ENCODE measurements at places on chromosomes 7 and 10.

- DNase-seq, result no peak
Measured at GRCh38 chr10:59814878-59815277, 61.6 kb upstream of the MRLN start.

DNA sequence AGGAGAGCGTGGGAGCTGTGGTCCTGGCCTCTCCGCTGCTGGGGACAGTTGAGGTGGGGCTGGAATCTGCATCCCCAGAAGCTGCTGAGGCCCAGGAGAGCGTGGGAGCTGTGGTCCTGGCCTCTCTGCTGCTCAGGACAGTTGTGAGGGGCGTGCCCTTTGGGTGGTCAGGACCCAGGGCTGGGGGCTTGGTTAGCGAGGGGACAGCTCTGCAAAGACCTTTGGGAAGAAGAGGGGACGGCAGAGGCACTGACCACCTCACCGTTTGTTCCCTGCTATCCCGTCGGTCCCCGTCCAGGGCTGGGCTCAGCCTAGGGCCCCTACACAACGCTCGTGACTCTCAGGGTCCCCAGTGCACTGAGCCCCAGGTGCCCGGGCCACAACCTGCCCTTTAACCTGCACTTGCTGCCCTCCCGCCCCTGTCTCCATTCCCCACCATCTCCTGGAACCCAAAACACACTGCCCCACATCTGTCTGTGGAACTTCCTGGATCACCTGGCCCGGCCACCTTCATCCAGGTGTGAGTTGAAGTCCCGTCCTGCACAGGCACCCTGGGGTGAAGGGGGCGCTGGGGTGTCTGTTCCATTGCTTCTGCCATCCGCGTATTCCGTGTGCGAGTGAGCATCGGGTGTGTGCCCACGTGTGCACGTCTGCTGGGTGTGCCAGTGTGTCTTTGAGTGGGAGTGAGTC lies 14.1 kb downstream of the FOXL3 start:
- no peak for DNase-seq

- DNase-seq, result no peak
Measured at GRCh38 chr10:12473491-12473890, 124.1 kb downstream of the CAMK1D start.

GRCh38 chr10:21146436-21146789 lies 249.3 kb upstream of the NEBL start:
- DNase-seq, result no peak

- DNase-seq, result no peak
Measured at GRCh38 chr10:3902809-3903410, 117.9 kb upstream of the KLF6 start.

- no peak for DNase-seq
Measured at GRCh38 chr10:78528749-78529204, 495.1 kb downstream of the RPS24 start.

DNA sequence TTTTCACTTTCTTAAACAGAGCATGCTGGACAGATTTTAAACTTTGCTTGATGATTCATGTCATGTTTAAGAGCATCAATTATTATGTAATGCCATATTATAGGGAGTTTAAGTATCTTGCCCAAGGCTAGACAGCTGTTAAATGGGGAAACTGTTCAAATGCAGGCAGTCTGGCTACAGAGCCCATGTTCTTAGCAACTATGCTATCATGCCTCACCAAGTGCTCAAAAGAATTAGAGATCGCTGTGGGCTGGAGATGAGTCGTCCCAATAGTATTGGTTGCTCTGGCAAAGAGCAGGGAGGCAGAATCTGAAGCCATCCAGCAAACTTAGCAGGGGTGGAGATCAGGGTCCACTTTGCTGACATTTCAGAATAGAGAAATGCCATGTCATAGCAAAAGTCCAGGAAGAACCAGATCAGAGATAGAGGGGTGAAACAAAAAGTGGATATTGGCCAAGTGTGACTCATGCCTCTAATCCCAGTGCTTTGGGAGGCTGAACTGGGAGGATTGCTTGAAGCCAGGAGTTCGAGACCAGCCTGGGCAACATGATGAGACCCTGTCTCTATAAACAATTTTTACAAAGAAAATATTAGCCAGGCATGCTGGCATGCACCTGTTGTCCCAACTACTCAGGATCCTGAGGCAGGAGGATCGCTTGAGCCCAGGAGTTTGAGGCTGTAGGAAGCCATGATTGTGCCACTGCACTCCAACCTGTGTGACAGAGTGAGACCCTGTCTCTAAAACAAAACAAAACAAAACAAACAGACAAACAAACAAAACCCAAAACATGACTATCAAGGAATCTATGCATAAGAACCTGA lies 57.8 kb downstream of the BAMBI start:
- peak; percentile 51 for DNase-seq

GRCh38 chr7:20152511-20152910 lies 64.7 kb downstream of the MACC1 start:
- no peak for DNase-seq

DNA sequence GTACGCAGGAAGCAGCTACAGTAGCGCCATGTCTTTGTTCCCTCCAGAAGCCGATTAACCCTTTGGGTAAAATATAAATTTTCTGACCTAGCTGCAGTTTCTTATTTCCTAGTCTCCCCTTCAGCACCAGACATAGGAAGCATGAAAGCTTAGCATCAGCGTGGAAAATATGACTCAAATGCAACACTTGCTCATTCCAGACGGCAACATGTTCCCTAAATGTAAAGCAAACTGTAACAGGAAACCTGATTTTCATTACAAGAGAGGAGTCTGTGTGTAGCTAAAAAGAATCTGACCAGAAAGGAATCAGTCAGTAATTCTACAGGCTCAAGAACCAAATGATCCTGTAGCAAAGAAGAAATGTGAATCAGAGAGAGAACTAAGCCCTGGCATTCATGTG lies 219.2 kb downstream of the C7orf25 start:
- no peak for DNase-seq

DNA sequence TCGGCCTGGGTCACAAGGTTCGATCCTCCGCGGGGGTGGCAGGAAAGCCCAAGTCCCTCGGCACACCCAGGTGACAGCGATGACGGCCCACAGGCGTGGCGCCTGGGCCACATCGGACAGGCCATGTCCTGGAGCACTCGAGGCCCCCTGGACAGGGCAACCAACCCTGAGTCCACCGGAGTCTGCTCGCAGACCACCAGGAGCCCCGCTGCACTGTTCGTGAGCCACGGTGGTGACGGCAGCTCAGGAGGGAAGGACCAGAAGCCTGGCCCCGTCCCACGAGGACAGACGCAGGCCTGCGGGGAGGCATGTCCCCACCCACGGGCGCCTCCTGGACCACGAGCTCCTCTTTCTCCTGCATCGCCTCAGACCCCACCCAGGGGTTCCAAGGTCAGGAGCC lies 22.4 kb upstream of the GPR146 start:
- no peak for DNase-seq

GRCh38 chr7:94289071-94289470 lies 105.6 kb upstream of the COL1A2 start:
- DNase-seq, result no peak

DNA sequence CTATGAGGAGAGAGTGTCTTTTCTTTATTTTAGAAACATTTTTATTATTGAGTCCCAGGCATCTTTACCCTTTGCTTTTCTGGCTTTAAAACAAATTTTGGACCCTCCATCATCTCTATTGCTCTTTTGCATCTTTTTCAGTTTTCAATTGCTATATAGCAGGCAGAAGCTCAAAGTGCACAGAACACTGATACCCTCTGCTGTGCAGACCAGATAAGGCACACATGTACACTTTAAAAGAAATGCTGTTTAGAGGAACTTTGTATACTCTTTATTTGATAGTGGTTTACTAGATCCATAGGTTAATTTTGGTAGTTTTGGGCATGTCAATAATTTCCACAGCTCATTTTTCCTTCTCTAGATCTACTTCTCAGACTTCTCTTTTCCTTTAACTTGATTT lies 324.2 kb downstream of the SH2D4B start:
- no peak for DNase-seq

DNA sequence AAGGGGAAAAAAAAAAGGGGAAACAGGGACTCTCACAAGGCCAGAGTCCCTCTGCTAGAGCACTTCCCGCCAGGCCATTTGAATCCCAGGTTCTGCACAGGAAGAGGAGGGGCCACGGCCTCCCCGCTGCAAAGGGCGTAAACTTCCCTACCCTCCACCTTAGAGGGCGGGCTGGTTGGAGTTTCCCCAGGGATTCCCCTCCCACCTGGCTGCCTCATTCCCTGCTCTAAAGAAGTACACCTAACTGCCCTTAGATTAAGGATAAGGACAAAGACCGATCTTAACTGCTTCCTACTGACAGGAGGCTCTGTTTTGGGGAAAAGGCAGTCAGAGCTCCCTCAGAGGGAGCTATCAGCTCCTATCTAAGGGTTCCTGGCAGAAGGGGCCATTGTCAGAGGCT lies 102.0 kb upstream of the ARMC3 start:
- DNase-seq, result no peak

- no peak for DNase-seq
Measured at GRCh38 chr10:133439517-133440461, 14.0 kb upstream of the SCART1 start.

GRCh38 chr7:23445326-23445725 lies 25.0 kb downstream of the IGF2BP3 start:
- no peak for DNase-seq

DNA sequence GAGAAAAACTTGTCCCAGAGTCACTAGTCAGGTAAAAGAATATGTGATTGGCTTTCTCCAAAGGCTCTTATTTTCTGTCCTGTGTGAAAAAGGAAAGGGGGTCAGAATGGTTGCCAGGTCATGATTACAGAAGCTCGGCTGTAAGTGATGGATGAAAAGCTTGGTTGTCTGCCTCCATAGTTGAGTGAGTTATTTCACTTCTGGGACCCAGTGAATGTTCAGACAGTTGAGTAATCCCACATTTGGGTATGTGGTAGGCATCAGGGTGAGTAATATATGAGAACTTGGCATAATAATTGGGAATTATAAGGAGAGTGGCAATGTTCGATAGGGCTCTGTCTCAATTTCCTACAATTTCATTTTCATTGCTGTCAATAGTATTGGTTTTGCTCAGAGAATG lies 72.5 kb downstream of the BBS9 start:
- DNase-seq, result no peak

GRCh38 chr10:122510326-122510725 lies 49.0 kb downstream of the HTRA1 start:
- DNase-seq, result no peak

DNA sequence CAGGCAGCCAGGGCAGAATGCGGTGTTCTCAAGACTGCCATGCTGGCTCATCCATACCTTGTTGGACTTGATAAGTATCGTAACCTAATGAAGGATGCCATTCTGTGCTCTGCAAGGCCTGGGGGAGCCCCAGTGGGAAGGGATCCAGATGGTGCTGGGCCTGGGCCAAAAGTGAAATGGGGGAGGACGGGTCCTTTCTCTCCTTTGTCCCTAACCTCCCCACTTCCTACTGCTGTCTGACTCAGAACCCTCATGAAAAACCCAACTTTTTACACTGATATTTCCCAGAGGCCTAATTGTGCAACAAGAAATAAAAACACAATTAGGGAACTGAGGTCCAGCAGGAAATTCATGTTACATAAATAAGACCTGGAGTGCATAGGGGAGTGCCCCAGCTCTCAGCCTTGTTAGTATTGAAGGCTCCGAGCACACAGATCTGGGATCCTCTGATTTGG lies 193.7 kb upstream of the SVIL start:
- DNase-seq, result no peak
